ENCODE measurements at places on chromosomes 1 and 21.

DNA sequence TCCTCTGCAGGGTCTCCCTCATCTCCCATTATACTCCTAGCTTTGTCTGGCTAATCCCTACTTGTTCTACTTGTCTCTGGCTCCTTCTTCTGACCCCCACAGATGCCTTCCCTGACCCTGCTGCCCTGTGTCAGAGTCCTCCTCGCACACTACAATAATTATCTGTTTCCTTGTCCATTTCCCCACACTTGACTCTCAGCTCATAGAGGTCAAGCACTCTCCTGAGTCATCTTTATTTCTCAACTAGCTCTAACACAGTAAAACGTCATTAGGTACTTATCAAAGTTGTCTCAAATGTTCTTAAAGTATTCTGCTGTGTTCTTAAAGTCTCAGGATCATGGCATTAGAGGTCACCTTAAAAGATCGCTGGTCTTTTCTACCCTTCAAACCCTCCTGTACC is 47.1 kb downstream of the C8A start:
- DNase-seq: no peak

DNA sequence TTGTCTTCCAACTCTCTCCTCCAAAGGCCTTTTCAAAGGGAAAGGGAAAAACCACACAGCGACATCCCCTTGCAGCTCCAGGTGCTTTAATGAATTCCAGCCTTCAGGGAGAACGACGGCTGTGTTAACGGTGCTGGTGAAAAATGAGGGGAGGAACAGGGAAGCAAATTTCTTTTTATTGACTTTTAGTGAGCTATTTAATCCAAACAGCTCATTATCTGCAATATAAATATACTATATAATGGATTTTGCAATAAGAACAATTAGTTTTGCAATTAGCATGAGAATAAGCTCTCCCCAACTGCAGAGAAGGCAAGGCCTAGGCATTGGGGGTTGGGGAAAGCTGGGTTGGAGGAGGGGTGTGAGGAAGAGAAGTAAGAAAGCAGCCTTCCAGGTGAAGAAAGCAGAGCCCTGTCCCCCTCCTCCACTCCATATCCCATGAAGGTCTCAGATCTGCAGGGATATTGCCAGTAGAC is 159.0 kb upstream of the ZC3H12A start:
- no peak for DNase-seq

- DNase-seq: no peak
These were observed 10.7 kb downstream of the MACF1 start for GRCh38 chr1:39214998-39215873.

DNA sequence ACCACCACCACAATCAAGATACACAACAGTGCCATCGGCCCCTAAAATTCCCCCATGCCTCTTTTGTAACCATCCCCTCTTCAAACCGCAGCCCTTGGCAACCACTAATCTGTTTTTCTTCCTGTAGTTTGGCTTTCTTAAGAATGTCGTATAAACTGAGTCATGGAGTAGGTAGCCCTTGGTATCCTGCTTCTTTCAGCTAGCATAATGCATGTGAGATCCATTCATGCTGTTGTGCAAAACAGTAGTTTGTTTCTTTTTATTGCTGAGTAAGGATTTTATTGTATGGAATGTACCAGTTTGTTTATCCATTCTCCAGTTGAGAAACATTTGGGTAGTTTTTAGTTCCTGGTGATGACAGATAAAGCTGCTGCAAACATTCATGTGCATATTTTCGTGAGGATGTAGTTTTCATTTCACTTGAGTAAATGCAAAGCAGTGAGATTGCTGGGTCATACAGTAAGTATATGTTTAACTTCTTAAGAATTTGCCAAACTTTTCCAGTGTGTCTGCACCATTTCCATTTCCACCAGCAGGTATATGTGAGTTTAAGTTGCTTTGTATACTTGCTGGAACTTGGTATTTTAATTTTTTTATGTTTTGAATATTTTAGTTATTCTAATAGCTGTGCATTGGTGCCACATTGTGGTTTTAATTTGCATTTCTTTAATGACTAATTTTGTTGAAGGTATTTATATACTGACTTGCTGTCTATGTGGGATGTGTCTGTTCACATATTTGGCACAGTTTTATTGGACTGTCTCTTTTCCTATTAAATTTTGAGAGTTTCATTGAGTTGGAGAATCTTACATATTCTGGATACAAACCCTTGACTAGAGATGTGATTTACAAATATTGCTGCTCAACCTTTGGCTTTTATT is 148.4 kb upstream of the MAP1LC3C start:
- DNase-seq: peak; percentile 14

GRCh38 chr1:214331180-214331579 is 50.2 kb downstream of the SMYD2 start:
- no peak for DNase-seq

DNA sequence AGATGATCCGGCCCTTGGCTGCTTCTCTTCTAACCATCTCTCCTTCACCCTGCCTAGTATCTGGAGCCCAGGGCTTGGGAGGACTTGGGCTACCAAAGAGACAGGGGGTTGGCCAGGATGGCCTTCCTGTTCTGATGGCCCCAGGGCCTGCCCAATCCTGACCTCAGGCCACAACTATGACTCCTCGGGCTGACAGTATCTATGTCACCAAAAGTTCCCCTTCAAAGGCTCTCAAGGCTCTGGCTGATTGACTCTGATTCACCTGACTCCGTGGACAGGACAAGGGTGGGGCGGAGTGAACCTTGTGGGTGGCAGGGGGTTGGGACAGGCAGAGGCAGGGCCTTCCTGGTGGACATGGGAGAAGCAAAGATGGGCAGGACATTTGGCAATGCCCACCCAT is 12.7 kb downstream of the MEF2D start:
- no peak for DNase-seq

GRCh38 chr1:11531943-11532342 is 53.0 kb downstream of the DISP3 start:
- DNase-seq: no peak

DNA sequence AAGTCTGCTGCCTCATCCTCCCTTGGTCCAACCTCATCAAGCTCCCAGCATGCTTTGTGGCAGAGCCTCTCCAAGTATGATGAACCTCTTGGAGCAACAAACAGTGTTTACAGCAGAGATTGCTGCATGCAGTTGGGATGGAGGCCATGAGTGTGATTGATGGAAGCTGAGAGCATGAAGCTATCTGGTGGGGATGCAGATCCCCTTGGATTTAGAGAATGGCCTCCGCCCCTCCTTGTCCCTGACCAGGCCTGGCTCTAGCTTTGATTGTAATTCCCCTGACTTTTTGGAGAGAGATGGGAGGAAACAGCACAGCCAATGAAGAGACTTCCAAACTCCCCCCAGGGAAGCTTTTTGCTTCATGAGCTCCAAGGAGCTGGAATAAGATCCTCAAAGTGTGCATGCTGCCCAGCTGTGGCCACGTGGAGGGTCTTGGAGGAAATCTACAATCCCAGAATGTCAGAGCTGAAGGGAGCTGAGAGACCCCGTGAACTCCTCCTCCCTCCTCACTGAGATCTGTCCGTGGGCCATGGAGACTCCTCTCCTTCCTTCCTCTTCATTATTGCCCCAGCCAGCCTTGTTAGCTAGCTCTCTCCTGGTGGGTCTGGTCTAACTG is 165.3 kb upstream of the USP24 start:
- DNase-seq: no peak

- no peak for DNase-seq
These were observed at the start of gene PEA15 for GRCh38 chr1:160205242-160206035. Gene PEA15, plus strand, starts transcription at chr1:160205384. Its CDS starts 6,161 bp downstream, at chr1:160211545.

DNA sequence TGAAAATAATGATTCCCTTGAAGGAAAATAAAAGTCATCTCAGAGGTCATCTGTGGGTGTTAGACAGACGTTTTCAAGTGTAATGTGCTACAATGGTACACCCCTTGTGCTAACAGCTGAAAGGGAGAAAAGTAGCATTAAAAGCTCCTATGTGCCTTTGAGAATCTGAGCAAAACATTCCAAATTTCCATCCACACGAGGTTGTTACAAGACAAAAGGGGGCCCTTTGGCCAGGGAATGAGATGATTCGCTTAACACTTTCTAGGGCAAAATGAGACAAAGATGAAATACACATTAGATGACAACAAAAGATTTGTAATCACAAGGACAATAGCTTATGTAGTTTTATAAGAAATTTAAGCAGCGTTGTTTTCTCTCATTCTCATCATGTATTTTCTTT is 303.6 kb downstream of the LMX1A start:
- no peak for DNase-seq

DNA sequence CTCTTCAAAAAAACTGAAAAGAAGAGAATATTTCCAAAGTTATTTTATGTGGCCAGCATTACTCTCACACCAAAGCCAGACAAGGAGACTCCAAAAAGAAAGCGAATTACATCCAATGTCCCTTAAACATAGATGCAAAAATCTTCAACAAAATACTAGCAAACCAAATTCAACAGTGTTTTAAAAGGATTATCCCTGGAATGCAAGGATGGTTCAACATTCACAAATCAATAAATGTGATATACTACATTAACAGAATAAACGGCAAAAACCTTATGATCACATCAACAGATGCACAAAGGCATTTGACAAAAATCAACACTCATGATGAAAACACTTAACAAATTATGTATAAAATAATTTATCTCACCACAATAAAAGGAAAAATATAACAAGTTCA is 207.8 kb downstream of the DENND1B start:
- DNase-seq: no peak

GRCh38 chr1:206702803-206703202 is 18.1 kb downstream of the MAPKAPK2 start:
- DNase-seq: no peak

DNA sequence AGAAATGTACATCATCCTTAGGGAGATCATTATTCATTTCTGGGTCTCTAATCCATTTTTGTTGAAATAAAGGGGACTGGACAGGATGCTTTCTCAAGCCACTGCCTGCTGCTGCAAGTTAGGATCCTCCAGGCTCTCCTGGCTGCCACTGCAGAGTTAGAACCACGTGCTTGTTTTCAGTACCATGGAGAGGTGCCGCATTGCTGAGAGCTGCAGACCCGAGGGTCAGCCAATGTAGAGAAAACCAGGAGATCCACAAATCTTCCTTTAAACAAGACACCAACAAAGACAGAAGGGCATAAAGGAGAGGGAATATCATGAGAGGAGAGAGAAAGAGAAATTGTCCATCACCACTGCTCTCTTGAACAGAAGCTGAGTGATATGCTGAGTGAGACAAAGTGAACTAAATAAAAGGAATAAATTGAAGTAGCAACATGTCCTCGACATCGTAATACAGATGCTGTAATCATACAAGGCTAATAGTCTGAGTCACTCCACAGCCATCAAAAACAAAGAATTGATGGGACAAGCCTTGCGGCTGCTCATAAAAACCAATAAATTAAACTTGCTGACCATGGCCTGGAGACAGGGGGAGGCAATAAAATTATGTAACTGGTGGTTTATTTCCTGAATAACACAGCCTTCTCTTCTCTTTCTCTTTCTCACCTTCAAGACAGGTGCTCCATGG is 255.7 kb downstream of the OMA1 start:
- DNase-seq: peak; percentile 13

DNA sequence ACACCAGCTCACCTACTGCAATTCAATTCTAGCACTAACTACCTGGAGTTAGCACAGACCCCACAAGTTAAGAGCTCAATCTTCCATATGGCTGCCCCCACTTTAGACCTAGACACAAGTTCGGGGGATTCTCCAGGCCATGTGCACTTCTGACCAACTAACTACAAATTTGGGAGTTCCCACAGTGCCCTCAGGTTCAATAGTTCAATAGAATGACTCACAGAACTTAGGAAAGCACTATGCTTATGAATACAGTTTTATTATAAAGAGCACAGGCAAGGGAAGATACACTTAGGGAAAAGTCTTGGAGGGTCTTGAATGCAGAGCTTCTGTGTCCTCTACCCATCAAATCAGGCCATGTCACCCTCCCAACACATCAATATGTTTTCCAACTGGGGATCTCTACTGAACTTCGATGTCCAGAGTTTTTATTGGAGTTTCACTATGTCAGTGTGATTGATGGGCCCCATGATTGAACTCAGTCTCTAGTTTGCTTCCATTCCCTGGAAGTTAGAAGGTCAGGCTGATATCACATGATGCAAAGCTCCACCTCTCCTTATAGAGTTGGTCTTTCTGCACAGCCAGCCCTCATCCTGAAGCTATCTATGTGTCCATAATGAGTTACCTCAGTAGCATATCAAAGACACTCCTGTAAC is 46.1 kb downstream of the RAVER2 start:
- no peak for DNase-seq

DNA sequence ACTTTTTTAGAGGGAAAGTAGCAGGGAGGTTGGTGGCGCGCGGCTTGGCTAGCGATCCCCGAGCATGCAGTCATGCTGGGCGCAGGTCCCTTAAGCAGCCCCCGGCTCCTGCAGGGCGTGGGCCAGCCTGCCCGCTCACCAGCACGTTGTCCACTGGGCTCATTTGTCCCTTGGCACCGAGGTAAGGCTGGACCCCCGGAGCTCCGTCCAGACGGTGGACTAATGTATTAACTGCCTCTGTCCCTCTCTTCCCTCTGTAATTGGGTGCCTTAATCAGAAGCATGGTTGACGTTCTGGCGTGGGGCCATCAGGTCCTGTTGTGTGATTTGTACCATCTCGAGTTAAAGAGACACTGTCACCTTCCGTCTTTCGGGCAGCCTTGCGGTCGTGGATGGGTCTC is 17.7 kb downstream of the TMEM201 start:
- no peak for DNase-seq

DNA sequence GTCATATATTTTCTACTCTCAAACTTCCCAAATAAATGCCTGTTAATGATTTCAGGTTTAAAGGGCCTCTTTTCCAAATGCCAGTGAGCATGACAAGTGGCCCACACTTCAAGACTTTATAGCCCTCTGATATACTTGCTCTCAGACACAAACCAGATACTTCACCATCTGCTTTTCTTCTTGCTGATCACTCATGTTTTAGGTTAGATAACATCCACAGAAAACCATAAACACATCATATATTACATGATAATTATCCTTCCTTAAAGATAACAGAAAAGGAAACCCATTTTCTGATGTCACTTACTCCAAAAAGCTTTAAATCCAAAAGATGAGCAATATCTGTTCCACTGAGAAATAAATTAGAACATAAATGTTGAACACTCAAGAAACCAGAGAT is 723.5 kb downstream of the LTN1 start:
- DNase-seq: no peak

DNA sequence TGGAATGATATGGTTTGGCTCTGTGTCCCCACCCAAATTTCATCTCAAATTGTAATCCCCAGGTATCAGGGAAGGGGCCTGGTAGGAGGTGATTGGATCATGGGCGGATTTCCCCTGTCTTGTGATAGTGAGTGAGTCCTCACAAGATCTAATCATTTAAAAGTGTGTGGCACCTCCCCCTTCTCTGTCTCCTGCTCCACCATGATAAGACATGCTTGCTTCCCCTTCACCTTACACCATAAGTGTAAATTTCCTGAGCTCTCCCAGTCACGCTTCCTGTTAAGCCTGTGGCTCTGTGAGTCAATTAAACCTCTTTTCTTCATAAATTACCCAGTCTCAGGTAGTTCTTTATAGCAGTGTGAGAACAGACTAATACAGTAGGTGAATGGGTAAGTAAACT is 109.3 kb downstream of the DMRTB1 start:
- no peak for DNase-seq

GRCh38 chr1:222938986-222939385 is 124.1 kb downstream of the DISP1 start:
- DNase-seq: no peak
